Ureter (tissue), 1 donor: ENCODE measurements at places on chromosomes 7 and 10.

GRCh38 chr7:44273681-44274622, 51.4 kb downstream of the CAMK2B start:
- DNase-seq: no peak

DNA sequence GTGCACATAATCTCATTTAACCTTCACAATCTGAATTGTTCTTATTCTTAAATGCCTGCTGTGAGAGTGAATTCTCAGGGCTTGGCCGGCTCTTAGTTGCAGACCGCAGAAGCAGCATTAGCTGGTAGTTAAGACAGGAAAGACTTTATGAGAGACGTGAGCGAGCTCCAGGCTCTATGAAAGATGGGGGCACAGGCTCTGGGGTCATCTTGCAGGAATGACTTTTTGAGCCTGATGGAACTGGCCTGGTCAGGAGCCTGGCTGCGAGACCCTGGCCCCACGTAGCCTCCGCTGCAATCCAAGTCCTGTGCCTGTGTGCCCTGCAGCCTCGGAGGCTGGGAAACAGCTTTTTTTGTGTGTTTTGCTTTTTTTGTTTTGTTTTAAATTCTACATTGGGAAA, 958.8 kb upstream of the ZNF722 start:
- no peak for DNase-seq

DNA sequence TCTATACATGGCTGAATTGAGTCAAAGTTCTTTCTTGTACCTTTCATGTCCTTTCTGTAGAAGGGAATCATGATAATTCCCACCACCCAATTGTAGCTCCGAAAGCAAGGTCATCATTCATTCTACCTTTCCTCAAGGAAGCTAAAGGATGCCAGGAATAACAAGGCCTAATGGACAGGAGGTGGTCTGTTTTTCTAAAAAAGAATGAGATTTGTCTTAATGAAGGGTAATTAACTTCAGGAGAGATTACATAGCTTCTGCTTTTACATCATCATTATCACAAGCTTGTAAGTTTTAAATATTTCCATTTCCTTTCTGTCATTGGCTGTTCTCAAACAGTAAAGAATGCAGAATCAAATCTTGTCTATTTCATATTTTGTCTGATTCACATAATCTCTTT, 249.5 kb upstream of the SORCS1 start:
- no peak for DNase-seq

DNA sequence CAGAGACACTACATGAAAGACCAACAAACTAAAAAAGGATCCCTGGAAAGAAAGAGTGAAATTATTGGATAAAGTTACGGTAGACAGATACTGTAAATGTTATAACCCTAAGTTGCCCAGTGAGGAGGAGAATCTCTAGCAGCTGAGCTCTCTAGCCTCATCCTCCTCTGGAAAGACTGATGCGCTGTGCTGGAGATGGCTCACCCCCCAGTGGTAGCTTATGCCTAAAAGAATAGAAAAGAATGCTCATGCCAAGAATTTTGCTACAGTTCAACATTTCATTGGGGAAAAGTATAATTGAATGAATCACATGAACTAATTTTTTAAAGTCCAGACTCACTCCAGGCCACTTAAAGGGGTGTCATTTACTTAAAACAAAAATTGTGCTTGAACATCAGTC, 50.8 kb upstream of the RNF32 start:
- DNase-seq: no peak

GRCh38 chr7:105811189-105811847, 65.1 kb downstream of the ATXN7L1 start:
- no peak for DNase-seq

- no peak for DNase-seq
These were observed 70.5 kb downstream of the ZNF22 start for GRCh38 chr10:45071043-45071813.
